ENCODE measurements at places on chromosomes 6 and 20.

DNA sequence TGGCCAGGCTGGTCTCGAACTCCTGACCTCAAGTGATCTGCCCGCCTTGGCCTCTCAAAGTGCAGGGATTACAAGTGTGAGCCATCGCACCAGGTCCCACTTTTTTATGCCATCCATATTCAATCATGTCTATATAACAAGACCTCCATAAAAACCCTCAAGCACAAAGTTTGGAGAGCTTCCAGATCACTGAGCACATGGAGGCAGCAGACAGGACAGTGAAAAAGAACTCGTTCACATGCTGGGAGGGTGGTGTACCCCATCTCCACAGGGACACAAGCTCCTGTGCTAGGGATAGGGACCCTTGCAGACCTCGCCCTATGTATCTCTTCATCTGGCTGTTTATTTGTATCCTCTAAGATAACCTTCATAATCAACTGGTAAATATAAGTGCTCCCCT lies 30.3 kb downstream of the KIF13A start:
- no peak for DNase-seq

DNA sequence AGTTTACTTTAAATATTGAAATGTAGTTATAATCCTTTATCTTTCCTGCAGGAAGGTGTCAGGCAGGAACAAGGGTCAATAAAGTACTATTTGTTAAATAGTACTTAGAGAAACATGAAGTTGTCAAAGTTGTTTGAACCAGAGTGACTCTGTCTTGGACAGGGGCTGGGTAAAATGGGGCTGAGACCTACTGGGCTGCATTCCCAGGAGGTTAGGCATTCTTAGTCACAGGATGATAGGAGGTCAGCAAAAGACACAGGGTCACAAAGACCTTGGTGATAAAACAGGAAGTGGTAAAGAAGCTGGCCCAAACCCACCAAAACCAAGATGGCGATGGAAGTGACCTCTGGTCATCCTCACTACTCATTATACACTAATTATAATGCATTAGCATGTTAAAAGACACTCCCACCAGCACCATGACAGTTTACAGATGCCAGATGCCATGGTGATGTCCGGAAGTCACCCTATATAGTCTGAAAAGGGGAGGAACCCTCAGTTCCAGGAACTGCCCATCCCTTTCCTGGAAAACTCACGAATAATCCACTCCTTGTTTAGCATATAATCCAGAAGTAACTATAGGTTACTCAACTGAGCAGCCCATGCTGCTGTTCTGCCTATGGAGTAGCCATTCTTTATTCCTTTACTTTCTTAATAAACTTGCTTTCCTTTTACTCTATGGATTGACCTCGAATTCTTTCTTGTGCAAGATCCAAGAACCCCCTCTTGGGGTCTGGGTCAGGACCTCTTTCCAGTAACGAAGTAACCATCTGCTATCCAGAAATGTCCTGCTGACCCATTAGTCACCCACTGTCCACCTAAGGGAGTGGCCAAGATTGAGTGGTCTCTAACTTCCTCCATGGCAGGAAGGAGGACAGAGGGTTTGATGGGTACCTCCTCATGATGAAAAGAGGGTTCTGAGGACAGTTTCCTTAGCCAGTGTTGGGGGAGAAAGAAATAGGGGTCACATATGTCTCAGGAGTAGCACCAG lies 19.6 kb downstream of the SLC22A2 start:
- no peak for DNase-seq

- DNase-seq = no peak
These were observed 23.7 kb upstream of the CCDC167 start for GRCh38 chr6:37523412-37523811.

GRCh38 chr6:170476360-170476759 lies 76.7 kb downstream of the PSMB1 start:
- no peak for DNase-seq

DNA sequence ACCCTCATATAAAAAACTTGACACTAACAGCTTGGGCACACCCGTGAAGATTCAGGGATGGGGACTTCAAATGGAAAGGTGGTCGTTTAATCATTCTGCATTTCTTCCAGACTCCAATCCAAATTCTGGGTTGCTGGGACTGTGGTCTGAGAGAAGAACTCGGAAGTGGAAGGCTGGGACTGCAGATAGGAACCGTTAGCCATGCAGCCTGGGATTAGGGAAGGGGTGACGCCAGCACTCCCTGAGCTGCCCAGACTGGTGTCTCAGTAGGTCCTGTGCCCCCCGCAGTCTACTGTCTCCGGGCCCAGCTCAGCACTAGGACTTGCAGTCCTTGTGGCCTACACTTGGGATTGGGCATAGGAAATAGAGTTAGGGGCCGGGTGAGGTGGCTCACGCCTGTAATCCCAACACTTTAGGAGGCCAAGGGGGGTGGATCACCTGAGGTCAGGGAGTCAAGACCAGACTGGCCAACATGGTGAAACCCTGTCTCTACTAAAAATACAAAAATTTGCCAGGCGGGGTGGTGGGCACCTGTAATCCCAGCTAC lies 511 bp upstream of the CLIC1 start:
- DNase-seq = no peak

DNA sequence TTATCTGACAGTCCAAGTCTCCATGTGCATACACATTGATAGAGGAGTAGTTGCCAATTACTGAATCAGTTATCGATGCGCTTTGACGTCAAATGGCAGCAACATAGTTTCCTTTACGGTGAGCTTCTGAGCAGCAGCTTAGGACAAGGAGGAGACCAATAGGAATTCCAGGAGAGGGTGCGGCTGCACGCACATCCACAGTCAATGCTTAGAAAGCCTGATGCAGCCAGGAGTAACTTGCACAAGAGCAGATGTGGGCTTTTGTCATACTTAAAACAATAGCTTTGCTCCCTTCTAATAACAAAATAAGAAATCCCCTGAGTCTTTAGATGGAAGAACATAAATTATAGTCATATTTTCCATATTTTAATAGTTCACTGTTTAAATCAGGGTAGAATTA lies 442.1 kb downstream of the BCKDHB start:
- peak; percentile 90 for DNase-seq

GRCh38 chr6:42929821-42930360 lies 611 bp downstream of the CNPY3 start:
- peak; percentile 68 for DNase-seq

- DNase-seq = peak; percentile 94
These were observed 228.8 kb upstream of the FAM83B start for GRCh38 chr6:54617730-54618129.

DNA sequence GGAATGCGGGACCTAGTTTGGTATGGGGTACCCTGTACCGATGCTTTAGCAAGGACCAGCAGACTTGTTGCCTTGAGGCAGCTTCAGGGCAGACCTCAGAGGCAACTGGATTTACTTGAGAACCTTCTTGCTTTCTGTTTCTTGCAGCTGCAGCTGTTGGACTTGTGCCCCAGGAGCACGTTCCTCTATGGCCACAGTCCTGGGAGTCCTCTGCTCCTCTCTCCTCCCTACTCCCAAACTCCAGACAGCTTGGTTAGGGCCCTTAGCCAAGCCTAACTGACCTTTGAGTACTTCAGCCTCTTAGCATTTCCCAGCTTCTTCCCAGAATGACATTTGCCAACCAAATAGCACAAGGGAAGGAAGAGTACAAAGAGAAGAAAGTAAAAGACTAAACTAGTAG lies 34.7 kb downstream of the GHRH start:
- DNase-seq = no peak

- DNase-seq = no peak
These were observed 46.8 kb downstream of the FARS2 start for GRCh38 chr6:5308066-5308465.

- no peak for DNase-seq
These were observed 84.9 kb downstream of the ANKRD60 start for GRCh38 chr20:58143531-58143930.

- DNase-seq = peak; percentile 85
These were observed at the start of gene MYL9 for GRCh38 chr20:36541227-36541767. MYL9 (plus strand) TSS chr20:36541519; CDS start chr20:36544885, 3,366 bp downstream.

- peak; percentile 18 for DNase-seq
These were observed 13.2 kb upstream of the AHCY start for GRCh38 chr20:34316196-34316814.

DNA sequence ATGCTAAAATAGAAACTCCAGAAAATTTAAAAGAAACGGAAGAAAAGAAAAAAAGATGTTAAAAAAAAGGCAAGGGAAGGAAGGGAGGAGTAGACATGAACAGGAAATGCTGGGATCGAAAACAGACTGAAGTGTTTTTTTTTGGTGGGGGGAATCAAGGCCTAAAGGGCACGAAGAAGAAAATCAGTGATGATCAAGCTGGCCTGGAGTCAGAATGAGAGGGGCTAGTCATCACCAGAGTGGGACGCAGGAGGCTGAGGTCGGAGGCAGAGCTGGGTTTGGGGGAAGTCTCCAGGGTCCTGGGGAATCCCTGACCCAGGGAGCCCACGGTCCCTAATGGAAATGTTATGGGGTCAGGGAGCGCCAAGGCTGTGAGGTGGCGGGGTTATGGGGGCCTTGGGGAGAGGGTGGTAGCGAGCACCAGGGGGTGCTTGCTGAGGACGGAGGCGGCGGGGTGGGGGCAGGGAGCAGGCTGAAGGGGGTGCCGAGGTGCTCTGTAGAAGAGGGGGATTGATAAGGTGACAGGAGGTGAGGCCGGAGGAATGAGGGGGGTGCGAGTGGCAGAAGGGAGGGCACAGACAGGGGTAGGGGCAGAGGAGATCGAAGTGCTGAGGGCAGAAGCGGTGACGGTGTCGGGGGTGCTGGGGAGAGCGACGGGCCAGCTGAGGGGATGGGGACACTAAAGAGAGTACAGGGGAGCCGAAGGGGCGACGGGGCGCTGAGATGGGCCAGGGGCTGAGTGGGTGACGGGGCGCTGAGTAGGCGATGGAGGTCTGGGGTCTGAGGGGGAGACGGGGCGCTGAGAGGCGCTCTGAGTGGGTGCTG lies 684 bp downstream of the ZNFX1 start:
- DNase-seq = no peak

GRCh38 chr6:1190366-1190765 lies 121.5 kb upstream of the FOXQ1 start:
- peak; percentile 96 for DNase-seq

- no peak for DNase-seq
These were observed 66.0 kb downstream of the ELOVL5 start for GRCh38 chr6:53282741-53283140.

Data from fibroblast of skin of abdomen (primary cell).